A549 treated with ZK216348 at 1 μM for 4 hours (cell line): ENCODE measurements at places on chromosomes 5 and 9. TPM values are rescaled to one million over a fixed set of nuclear protein-coding genes. Genes with fewer than 3 reads are reported as not detected.

OR13F1 gene
- total RNA-seq = not detected in 5 replicates

NAIF1 gene
- 5.5 to 7.4 TPM (median 7.0 TPM) in 5 replicates for total RNA-seq

IFNB1 gene
- total RNA-seq = not detected in 5 replicates

SPINK7 gene
- total RNA-seq = not detected in 5 replicates

SLC6A18 gene
- total RNA-seq = not detected in 5 replicates

GLDC gene
- 13.6 to 14.5 TPM (median 14.1 TPM) in 5 replicates for total RNA-seq

GABRA6 gene
- not detected in 5 replicates for total RNA-seq

ANKRD31 gene
- total RNA-seq = 0.05 to 0.08 TPM (median 0.06 TPM) in 5 replicates

SPINK13 gene
- not detected in 5 replicates for total RNA-seq

GPRIN1 gene
- total RNA-seq = 7.3 to 10.8 TPM (median 10.2 TPM) in 5 replicates

MOB3B gene
- total RNA-seq = 6.9 to 11.2 TPM (median 9.3 TPM) in 5 replicates

TXNDC8 gene
- not detected in 5 replicates for total RNA-seq

SHOC1 gene
- 0.07 TPM in 1 of 5 replicates, not detected in the others for total RNA-seq

DOK3 gene
- 1.6 to 5.5 TPM (median 4.2 TPM) in 5 replicates for total RNA-seq

IFNA10 gene
- total RNA-seq = not detected in 5 replicates

FREM1 gene
- total RNA-seq = not detected in 5 replicates
